T-cell (primary cell): ENCODE measurements at places on chromosomes 5 and 9.

GRCh38 chr5:128513806-128514205 is 24.2 kb downstream of the FBN2 start:
- no peak for DNase-seq

- DNase-seq: no peak
Observed at GRCh38 chr5:41122459-41122858, 51.3 kb upstream of the MROH2B start.

- peak; percentile 34 for DNase-seq
Observed at GRCh38 chr9:21559402-21560280, 77.5 kb upstream of the IFNE start.

- DNase-seq: no peak
Observed at GRCh38 chr5:159427180-159428012, 97.1 kb upstream of the IL12B start.
